ENCODE measurements at places on chromosomes 13 and 19. TPM values are rescaled to one million over a fixed set of nuclear protein-coding genes. Genes with fewer than 3 reads are reported as not detected.

Gene SIGLEC9
- not detected for total RNA-seq

- no peak for DNase-seq
Observed at GRCh38 chr13:71922194-71922593, 55.2 kb upstream of the DACH1 start.

- DNase-seq = no peak
Observed at GRCh38 chr13:93409816-93410215, 183.2 kb downstream of the GPC6 start.

GRCh38 chr19:41708481-41708880, at the start of gene CEACAM5:
Gene CEACAM5, plus strand, starts transcription at chr19:41708626. Its CDS starts 106 bp downstream, at chr19:41708732.
- DNase-seq = no peak

Measured in LHCN-M2 (cell line).